Renal cortex interstitium (tissue), 15 donors: ENCODE measurements at places on chromosomes 3 and 15.

GRCh38 chr3:9916734-9917680, at the start of gene IL17RC:
Gene IL17RC, plus strand, starts transcription at chr3:9917098. Its CDS starts 218 bp downstream, at chr3:9917316.
- peak; percentile 66 for DNase-seq

- no peak for DNase-seq
These were observed 198.9 kb upstream of the CTDSPL start for GRCh38 chr3:37662785-37663184.

- no peak for DNase-seq
These were observed 62.9 kb upstream of the PRR23C start for GRCh38 chr3:139107424-139108252.

- DNase-seq = no peak
These were observed 25.4 kb downstream of the RUVBL1 start for GRCh38 chr3:128098234-128098633.

- no peak for DNase-seq
These were observed 687 bp downstream of the ALDH1A3 start for GRCh38 chr15:100880139-100880896.

DNA sequence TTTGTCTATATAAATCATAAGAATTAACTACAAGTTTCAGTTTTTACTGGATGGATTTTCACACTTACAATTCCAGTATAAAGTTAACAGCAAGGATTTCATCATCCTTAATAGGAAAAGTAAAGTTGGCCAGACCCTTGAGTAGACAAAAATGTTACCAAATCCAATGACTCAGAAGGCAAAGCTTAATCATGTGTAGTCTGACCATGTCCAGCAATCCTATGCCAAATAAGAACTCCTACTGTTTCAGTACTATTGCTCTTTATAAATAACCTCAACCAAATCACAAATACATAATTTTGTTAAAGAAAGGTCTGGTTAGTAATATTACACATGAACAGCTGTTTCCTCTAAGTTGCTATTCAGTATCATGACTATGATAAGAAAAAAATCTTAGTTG, 35.0 kb downstream of the PLOD2 start:
- DNase-seq = no peak

- no peak for DNase-seq
These were observed 83.6 kb downstream of the HMG20A start for GRCh38 chr15:77504306-77504705.

- DNase-seq = peak; percentile 30
These were observed 75.8 kb downstream of the COL8A1 start for GRCh38 chr3:99714146-99714545.

GRCh38 chr3:132253262-132253878, 63.8 kb upstream of the ACP3 start:
- DNase-seq = peak; percentile 54

- no peak for DNase-seq
These were observed 16.6 kb downstream of the GUCA1C start for GRCh38 chr3:108936924-108937689.

GRCh38 chr3:11480663-11481298, 162.9 kb downstream of the VGLL4 start:
- no peak for DNase-seq

DNA sequence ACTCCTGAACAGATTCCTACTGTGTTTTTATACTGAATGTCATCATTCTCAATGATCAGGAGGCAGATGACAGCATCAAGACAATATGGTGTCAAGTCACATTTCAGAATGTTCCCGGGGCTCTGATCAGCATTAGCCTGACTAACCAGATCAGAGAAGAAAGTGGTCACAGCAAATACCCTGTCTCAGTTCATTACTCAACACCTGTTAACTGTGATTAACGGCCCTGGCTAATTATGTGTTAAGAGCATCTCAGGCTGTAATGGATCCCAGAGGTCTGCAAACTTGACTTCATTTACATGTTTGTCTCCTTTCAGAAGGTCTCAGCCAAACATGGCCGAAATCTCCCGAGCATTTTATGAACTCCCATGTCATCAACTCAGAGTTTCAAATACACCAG, 833.7 kb downstream of the FHIT start:
- DNase-seq = peak; percentile 30

DNA sequence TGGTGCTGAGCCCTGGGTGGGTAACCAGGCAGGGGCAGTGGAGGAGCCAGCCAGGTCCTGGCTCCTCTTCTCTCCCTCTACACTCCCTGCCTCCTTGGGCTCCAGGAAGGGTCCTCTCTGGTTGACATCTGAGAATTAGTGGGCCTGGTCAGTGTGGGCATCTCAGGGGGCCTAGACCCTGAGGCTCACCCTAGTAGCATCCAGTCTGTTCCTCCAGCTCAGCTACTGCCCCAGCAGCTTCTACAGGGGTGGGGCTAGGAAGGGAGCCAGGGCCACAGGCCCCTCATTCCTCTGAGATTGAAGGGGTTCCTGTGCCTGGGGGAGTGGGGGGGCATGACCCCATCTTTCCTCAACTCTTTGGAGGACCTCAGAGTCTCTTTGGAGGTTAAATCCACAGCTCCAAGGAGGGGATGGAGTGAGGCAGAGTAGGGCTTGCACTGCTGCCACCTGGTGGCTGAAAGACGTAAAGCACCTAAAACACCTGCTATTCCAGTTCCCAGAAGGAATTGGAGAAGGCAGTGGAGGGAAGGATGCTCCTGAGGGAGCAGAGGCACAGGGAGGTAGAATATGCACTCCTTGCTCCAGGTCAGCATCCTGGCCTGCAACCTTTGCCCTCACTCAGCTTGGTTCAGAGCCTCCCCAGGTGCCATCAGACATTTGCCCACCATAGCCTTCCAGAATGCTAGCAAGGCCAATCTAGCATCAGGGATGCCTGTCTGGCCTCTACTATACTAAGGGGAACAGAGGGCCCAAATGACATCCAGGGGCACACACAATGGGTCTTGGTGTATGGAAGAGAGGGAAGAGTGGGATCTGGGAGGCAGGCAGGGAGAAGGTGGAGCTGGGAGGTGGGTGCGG, 25.1 kb downstream of the C3orf18 start:
- peak; percentile 47 for DNase-seq

- DNase-seq = no peak
These were observed 2.1 kb downstream of the XCR1 start for GRCh38 chr3:46025139-46025538.

DNA sequence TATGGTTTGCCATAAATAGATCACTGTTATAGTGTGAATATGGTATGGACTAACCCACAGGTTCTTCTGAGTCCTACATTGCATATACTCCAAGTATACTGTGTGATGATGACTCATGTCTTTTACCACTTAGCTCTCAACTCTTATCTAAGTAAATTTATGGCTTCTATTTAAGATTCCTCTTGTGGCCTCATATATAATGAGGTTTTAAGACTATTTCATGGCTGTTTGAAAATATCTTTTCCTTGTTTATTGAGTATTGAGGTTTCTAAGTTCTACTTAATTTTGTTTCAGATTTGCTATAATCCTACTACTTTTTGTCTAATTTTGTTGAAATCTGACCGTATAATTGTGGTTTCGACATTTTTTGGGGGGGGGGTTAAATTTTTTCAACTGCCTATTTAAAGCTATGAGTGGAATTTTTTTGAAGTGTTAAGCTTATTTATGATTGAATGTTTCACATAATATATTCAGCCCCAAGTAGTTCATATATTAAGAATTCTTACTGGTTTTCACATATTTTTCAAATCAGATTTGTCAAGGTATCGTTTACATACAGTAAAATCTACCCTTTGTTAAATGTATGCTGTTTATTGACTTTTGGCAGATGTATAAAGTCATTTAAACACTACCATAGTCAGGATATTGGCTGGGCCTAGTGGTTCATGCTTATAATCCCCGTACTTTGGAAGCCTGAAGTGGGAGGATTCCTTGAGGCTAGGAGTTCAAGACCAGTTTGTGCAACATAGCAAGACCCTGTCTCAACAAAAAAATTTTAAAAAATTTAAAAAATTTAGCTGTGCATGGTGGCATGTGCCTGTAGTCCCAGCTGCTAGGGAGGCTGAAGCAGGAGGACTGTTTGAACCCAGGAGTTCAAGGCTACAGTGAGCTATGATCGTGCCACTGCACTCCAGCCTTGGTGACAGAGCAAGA, 11.7 kb downstream of the SLC25A36 start:
- no peak for DNase-seq

DNA sequence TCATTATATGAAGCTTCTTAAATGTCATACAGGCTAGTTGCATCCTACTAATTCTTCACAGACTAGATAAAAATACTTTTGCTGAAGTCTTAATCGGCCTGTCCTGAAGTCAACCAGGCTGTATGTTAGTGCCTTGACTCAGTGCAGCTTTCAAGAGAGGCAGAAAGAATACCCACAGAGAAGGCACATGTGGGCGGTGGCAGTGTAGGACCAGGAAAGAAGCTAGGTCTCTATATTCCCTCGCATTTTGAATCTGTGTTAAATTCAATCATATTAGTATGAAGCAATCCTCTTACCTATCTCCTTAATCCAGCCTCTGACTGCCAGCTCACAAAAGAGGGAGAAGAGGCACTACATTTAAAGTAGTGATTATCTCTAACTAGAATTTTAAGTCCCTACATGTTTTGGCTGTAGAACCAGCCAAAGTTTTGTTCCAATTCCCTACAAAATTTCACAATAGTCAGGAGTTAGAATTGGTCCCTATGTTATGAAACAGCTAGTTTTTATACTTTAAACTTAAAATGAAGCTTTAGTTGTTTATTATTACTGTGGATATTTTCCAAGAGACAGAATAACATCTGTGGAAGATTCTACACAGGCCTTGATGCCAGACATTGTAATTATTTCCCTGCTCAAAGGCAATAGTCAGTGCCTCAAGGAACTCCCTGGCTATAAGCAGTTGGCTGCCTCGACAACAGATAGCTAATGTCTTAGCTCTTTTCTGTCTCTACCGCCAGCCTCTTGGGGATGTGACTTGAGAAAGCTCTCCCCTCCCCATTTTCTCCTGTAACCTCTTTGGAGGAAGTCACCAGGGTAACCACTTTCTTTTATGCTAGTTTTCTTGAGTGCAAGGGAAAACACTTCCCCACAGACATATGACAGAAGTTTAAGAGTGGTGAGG, 31.9 kb downstream of the CRTC3 start:
- DNase-seq = no peak

DNA sequence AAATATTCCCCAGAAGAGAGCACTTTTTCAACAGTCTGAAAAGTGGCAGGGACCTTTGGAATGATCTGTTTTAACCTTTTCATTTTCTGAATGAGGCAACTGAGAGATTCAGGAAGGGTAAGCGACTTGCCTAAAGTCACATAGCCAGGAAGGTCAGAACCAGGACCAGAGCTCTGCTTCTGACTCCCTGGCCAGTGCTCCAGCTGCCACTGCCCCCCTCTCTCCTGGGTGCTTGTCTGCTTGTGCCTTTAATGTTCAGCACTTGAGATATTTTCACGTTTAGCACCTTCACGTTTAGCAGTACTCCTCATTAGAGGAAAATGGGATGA, 68.3 kb downstream of the SMAD3 start:
- DNase-seq = no peak

DNA sequence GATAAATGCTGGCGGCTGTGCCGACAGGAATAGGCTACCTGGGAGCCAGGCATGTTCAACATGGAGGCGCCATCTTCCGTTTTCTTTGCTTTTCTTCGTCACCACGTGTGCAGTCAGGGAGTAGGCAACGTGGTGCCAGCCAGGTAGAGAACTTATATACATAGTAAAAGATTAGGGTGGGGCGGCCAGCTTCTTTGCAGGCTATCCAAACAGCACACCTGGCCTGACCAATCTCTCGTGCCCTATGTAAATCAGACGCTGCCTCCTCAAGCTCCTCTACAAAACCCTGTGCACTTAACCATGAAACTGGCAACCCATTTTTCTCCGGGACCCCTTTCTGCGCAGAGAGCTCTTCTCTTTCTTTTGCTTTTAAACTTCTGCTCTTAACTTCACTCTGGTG, 28.6 kb upstream of the OR5K4 start:
- no peak for DNase-seq

GRCh38 chr3:143859465-143860203, 11.4 kb upstream of the SLC9A9 start:
- DNase-seq = no peak

- DNase-seq = no peak
These were observed 103.7 kb downstream of the IQSEC1 start for GRCh38 chr3:12969486-12969885.

DNA sequence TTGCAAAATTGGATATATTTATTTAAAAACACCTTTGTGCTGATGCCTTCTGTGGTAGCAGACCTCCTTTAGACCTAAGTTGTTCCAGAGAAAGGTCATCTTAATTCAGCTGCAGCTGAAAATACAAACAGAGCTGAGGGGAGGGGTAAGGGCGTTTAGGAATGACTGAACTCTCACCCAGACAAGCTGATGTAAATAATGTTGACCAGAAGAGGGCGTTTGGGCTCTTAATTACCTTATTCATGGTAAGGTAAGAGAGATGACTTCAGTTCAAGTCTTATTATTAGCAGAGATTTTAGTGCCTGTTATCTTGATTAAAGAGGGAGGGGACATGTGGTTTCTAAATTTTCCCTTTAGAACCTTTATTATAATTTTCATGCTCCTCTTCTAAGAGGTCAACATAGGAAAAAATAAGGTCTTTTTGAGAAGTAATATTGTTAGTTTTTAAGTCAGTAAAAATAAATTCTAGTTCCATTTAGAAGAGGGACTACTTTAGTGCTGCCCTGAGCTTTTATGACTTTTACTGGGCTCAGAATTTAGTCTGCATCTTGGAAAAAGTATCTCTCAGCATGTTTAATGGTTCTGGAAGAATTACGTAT, 46.3 kb downstream of the GPR171 start:
- DNase-seq = no peak

- no peak for DNase-seq
These were observed 912.6 kb downstream of the ROBO1 start for GRCh38 chr3:78855190-78855589.

- DNase-seq = no peak
These were observed 16.1 kb upstream of the LARP6 start for GRCh38 chr15:70870051-70870450.

DNA sequence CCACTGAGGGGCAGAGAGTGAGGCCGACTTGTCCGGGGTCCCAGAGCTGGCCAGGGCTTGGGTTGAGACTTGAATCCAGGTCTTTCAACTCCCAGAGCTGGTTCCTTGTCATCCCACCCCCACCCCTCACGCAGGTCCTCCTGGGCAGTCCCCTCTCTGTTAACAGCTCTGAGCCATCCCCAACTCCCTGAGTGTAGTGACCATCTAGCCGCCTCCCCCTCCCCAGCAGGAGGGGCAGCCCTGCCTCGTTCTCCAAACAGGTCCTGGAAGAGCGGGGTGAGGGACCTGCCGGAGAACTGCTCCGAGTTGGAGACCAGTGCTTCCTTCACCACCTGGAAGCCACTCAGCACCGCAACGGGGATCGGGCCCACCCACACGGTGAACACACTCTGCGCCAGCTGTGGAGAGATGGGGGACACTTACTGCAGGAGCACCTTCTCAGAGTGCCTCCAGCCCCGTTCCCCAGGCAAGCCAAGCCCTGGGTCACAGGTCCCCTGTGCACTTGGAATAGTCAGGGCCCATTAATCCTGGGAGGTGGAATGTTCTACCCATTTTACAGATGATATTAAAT, 24.4 kb upstream of the PARL start:
- DNase-seq = no peak

GRCh38 chr15:71080166-71080565, 35.1 kb upstream of the THSD4 start:
- no peak for DNase-seq
